Effector memory CD8-positive, alpha-beta T cell (primary cell): ENCODE measurements at places on chromosomes 13 and 19.

DNA sequence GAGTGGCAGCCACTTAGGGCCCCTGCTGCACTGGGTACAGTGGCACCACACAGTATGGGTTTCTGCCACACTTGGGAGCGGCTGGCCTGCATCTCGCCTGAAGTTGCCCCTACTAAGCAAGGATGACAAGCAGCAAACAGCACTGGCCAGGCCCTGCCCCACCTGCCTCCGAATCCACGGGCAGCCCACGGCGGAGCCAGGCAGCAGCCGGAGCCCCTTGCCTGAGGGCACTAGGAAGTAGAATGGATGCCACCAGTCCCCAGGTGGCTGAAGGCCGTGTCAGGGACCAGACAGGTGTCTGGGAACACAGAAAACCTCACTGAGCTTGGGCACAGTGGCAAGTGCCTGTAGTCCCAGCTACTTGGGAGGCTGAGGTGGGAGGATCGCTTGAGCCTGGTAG lies 19.4 kb downstream of the MLLT1 start:
- no peak for DNase-seq
- no peak overlapping the region for H3K4me3 ChIP-seq
- peaks cover 15% of the 10 kb centered on the region for H3K36me3 ChIP-seq
- H3K27ac ChIP-seq, result no peak overlapping the region
- peaks cover 25% of the 10 kb centered on the region for H3K4me1 ChIP-seq

DNA sequence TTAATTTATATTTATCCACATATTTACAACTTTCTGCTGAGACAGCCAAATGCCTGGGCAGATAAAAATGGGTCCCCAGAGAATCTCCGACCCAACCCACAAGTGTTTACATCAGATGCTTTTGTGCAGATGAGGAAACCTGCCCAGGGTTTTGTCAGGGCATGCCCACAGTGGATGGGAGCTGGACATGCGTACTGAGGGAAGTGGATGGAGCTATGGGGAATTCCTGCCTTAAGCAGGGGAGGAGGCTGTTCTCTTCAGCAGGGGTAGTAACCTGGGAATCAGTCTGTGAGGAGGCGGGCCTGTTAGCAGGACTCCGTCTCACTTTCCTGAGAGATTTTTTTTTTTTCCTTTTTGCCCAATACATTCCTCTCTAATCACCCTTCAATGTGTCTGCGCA lies 122.9 kb downstream of the RFC3 start:
- no peaks in the 10 kb centered on the region for H3K4me1 ChIP-seq
- no peaks in the 10 kb centered on the region for H3K36me3 ChIP-seq
- no peak overlapping the region for H3K4me3 ChIP-seq

DNA sequence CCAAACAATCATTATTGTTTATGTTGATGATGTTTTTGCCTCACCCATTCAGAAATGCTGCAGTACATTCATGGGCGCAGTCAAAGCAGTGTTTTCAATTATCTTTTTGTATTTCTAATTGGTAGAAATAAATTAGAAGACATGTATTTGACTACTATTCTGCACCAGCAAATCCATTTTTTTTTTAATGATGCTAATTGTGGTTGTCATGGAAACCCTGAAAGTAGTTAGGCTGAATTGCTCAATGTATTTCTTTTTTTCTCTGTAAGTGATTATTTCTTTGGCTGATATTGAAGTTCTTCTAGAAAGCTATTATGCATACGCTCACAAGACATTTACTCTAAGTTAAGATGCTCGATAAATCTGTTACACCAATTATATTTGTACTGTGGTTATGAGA lies 101.2 kb downstream of the RFC3 start:
- no peak overlapping the region for H3K4me3 ChIP-seq
- no peaks in the 10 kb centered on the region for H3K4me1 ChIP-seq
- DNase-seq, result no peak

DNA sequence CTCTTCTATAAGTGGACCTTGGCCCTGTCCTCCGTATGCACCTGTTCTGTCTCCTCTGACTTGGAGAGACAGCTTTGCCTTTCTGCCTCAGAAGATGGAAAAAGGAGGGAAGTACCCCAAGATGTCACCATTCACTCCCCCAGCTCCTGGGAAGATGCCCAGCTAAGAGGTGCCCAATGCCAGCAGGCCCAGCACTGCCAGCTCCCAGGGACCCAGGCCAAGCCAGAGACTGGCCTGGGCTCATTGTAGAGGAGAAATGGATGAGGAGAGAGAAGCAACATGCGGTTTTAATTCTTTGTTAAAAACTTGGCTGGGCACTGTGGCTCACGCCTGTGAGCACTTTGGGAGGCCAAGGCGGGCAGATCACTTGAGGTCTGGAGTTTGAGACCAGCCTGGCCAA lies 111.5 kb upstream of the ZNF507 start:
- H3K36me3 ChIP-seq, result peaks cover 3% of the 10 kb centered on the region
- H3K27me3 ChIP-seq, result peaks cover 19% of the 10 kb centered on the region
- no peak overlapping the region for H3K4me3 ChIP-seq
- H3K27ac ChIP-seq, result no peak overlapping the region
- no peaks in the 10 kb centered on the region for H3K4me1 ChIP-seq

- H3K27ac ChIP-seq, result no peak overlapping the region
- no peak for DNase-seq
- no peaks in the 10 kb centered on the region for H3K27me3 ChIP-seq
- no peak overlapping the region for H3K4me3 ChIP-seq
- H3K4me1 ChIP-seq, result no peaks in the 10 kb centered on the region
These were observed 115.9 kb downstream of the DACH1 start for GRCh38 chr13:71751073-71751472.

GRCh38 chr13:80339912-80340650 lies 845 bp downstream of the SPRY2 start:
- peak; percentile 4 for DNase-seq
- H3K27me3 ChIP-seq, result peaks cover 22% of the 10 kb centered on the region

GRCh38 chr13:38002606-38003005 lies 133.0 kb upstream of the TRPC4 start:
- no peak overlapping the region for H3K27ac ChIP-seq
- H3K4me1 ChIP-seq, result no peaks in the 10 kb centered on the region
- H3K4me3 ChIP-seq, result no peak overlapping the region
- no peaks in the 10 kb centered on the region for H3K36me3 ChIP-seq
- no peak for DNase-seq

DNA sequence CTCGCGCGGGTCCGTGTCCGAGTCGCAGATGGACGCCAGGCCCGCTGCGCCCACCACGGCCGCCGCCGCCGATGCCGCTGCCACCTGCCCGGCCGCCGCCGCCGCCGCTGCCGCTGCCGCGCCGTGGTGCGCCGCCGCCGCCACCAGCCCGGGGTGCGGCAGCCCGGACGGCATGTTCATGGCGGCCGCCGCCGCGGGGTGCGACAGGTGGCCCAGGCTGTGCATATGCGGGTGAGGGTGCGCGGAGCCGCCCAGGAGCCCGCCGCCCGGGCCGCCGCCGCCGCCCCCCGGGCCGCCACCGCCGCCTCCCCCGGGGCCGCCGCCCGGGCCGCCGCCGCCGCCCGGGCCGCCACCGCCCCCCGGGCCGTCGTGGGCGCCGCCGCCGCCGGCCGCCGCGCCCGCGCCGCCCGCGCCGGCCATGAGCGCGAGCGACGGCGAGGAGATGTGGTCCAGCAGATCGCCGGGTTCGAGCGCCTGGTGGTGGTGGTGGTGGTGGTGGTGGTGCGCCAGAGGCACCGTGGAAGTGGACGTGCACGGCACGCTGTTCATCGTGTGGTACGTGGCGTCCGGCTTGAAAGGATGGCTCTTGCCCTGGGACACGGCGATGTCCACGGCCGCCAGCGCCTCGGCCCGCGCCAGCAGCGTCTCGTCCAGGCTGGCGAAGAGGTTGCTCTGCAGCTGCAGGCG lies 1.3 kb downstream of the POU4F1 start:
- peaks cover 18% of the 10 kb centered on the region for H3K36me3 ChIP-seq
- no peak for DNase-seq
- no peak overlapping the region for H3K27ac ChIP-seq
- peaks cover 86% of the 10 kb centered on the region for H3K27me3 ChIP-seq

DNA sequence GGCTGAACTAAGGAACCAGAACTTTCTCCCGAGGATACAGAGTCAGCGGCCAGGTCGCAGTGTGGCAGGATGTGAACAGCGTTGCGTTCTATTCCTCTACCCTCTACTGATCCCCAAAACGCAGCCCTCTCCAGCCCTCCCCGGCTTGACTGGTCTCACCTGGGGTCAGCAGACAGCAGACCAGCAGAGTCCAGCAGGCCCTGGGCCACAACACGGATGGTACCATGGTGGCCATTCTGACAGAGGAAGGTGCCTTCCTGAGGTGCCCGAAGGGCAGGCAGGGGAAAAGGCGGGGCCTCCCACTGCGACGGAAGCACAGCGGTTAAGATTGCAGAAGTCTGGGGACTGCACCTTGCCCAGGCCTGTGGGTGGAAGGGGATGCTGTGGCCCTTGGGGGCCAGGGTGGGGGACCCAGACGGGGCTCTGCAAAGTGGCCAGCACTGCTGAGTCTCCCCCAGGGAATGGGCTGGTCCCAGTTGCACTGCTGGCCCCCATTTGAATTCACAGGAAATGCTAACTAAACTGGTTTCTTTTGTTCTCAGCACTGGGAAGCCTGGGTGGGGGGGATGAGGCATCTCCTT lies at the start of gene ICAM3:
TSS of gene ICAM3 (minus strand) at position 245 of the 581 bp plus-strand sequence. CDS start at position 235, 10 bp downstream.
- peak within 1 kb of the TSS; percentile 86 for H3K4me3 ChIP-seq
- DNase-seq, result peak; percentile 49
- peaks cover 24% of the 10 kb centered on the region for H3K36me3 ChIP-seq
- H3K27ac ChIP-seq, result peak within 1 kb of the TSS; percentile 86
- H3K27me3 ChIP-seq, result no peaks in the 10 kb centered on the region

- peak overlapping the region; percentile 77 for H3K27ac ChIP-seq
- DNase-seq, result no peak
- peaks cover 27% of the 10 kb centered on the region for H3K36me3 ChIP-seq
These were observed 37.8 kb downstream of the BRD4 start for GRCh38 chr19:15294561-15294990.

- no peak overlapping the region for H3K27ac ChIP-seq
- H3K4me3 ChIP-seq, result no peak overlapping the region
- H3K27me3 ChIP-seq, result peaks cover 71% of the 10 kb centered on the region
- no peak for DNase-seq
These were observed 211.9 kb downstream of the FGF9 start for GRCh38 chr13:21882766-21883165.

DNA sequence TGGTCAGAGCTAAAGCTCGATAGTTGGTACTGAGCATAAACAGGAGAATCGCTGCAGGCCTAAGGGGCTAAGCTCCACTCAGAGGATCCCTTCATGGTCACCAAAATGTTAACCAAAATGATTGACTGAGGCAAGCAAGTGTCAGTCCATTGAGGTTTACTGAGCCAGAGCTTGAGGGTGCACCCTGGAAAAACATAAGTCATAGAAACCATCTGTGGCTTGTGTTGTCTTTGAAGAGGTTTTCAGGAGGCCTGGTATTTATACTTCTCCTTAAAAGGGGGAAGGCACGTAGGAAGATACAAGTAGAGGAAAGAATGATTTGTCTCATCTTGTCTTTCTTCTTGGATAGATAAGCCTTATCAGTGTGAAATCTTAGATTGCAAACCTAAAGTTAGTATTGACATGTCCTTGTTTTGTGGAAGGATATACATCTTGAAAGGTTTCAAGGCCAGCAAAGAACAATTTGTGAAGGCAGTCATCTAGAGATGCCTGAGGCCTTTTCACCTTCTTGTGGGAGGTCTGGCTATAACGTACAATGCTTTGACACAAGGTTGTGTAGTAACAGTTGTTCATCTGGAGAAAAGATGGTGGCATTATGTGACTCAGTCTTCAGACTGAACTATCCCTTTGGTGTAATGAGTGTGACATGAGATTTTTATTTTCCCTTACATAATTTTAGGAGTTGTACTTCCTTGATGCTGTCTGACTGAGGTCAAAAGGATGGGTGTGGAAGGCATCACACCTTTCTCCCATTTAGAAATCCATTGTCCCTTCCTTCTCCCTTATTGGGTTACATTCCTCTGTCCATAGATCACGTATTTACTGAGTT lies 14.7 kb upstream of the CEACAM6 start:
- H3K27ac ChIP-seq, result no peak overlapping the region
- H3K4me3 ChIP-seq, result no peak overlapping the region
- no peaks in the 10 kb centered on the region for H3K36me3 ChIP-seq
- peaks cover 36% of the 10 kb centered on the region for H3K27me3 ChIP-seq

GRCh38 chr19:19530423-19530804 lies 1.7 kb downstream of the YJEFN3 start:
- H3K27me3 ChIP-seq, result no peaks in the 10 kb centered on the region
- no peak for DNase-seq
- H3K4me1 ChIP-seq, result peaks cover 7% of the 10 kb centered on the region
- H3K4me3 ChIP-seq, result no peak overlapping the region

- no peak overlapping the region for H3K4me3 ChIP-seq
- H3K4me1 ChIP-seq, result peaks cover 17% of the 10 kb centered on the region
- peak overlapping the region; percentile 54 for H3K27ac ChIP-seq
- DNase-seq, result no peak
- H3K36me3 ChIP-seq, result peaks cover 65% of the 10 kb centered on the region
- H3K27me3 ChIP-seq, result no peaks in the 10 kb centered on the region
These were observed 20.1 kb downstream of the CAPN12 start for GRCh38 chr19:38723990-38724854.

DNA sequence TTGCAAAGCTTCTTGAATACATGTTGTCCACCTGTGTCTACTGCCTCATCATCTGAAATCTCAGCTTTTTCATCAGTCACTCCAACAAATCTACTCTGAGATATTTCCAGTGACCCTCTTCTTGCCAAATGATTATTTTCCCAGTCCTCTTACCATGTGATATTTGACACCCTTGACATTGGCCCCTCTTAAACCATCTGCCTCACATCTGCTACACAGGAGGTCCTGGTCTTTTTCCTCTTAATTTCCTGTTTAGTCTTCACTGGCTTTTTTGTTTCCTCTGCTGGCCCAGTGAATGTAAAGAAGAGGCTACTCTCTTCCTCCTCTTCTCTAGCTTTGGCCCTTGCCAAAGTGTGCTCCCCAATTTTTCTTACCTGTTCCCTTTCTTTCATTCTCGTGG lies 218.7 kb downstream of the DNAJC15 start:
- no peaks in the 10 kb centered on the region for H3K36me3 ChIP-seq
- no peak for DNase-seq
- no peak overlapping the region for H3K27ac ChIP-seq
- H3K27me3 ChIP-seq, result peaks cover 58% of the 10 kb centered on the region
- no peaks in the 10 kb centered on the region for H3K4me1 ChIP-seq

DNA sequence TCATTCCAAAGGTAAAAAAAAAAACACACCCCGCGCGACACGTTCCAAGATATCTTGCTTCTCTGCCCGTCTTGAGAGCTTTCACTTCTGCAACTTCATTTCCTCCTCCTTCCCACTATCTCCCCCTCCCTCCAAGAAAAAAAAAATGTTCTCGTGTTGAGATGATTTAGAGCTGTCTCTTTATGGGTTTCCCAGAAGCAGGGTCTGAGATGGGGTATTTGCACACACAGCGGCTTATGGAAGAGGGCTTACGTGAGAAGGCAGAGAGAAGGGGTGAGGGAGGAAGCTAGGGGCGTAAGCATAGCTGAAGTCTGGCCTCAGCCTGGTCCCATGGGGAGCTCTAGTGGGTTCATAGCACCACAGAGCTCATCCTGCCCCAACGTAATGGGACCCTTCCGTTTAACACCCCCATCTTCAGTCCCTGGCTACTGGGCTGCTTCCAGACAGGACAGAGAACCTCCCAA lies 31.3 kb upstream of the USE1 start:
- peak overlapping the region; percentile 89 for H3K4me3 ChIP-seq
- H3K27ac ChIP-seq, result peak overlapping the region; percentile 92
- H3K27me3 ChIP-seq, result no peaks in the 10 kb centered on the region
- DNase-seq, result peak; percentile 21
- peaks cover 69% of the 10 kb centered on the region for H3K36me3 ChIP-seq
- H3K4me1 ChIP-seq, result peaks cover 32% of the 10 kb centered on the region
